ENCODE measurements at places on chromosomes 7 and 10.

- DNase-seq: no peak
Measured at GRCh38 chr7:150826061-150826849, 25.7 kb downstream of the TMEM176A start.

- DNase-seq: no peak
Measured at GRCh38 chr10:58457761-58458616, 54.7 kb upstream of the BICC1 start.

DNA sequence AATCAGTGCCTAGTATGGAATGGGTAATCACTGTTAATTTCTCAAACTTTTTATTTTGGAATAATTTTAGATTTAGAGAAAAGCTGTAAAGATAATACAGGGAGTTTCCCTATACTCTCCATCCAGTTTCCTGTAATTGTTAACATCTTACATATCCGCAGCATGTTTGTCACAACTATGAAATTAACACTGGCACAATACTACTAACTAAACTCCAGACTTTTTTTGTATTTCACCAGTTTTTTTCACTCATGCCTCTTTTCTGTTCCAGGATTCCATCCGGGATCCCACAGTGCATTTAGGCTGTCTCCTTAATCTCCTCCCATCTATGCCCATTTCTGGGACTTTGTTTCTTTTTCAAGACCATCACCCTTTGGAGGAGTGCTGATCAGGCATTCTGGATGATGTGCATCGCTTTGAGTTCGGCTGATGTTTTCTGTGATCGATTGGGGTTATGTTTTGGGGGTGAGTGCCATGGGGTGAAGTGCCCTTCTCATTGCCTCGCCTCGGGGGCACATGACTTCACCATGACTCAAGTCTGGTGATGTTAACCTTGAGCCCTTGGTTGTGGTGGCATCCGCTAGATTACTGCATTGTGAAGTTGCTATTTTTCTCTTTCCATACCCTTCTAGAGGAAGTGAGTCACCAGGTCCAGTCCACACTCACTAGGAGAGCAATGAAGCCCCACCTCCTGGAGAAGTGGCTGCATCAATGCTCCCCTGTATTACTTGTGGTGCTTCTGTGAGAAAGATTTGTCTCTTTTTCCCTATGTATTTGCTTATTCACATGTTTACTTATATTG is 43.9 kb upstream of the GRB10 start:
- no peak for DNase-seq

- DNase-seq: no peak
Measured at GRCh38 chr7:57482-58255, 134.7 kb upstream of the FAM20C start.

DNA sequence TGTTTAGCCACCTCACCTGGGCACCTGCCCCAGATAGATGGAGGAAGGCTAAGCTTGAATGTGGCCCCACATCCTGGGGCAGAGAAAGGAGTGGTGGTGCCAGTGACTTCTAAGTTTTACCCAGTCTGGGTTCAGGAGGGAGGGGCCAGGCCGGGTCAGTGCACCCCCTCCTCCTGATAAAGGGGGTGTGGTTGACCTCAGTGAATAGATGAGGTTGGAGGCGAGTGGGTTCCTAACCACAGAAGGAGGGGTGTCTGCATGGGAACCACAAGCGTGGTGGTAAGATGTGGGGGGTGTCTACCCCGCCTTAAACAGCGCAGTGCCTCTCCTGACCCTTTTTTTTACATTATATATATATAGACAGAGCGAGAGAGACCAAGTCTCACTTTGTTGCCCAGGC is 105.3 kb upstream of the KCTD7 start:
- DNase-seq: no peak

Data from posterior cingulate gyrus (tissue), 11 donors.